CD8-positive, alpha-beta memory T cell (primary cell): ENCODE measurements at places on chromosomes 2 and 18. TPM values are rescaled to one million over a fixed set of nuclear protein-coding genes. Genes with fewer than 3 reads are reported as not detected.

SLC38A11 gene
- not detected for total RNA-seq

FBXO36 gene
- total RNA-seq = 0.74 TPM

MYL1 gene
- total RNA-seq = not detected

KCNS3 gene
- total RNA-seq = not detected

STPG4 gene
- total RNA-seq = not detected

DNA sequence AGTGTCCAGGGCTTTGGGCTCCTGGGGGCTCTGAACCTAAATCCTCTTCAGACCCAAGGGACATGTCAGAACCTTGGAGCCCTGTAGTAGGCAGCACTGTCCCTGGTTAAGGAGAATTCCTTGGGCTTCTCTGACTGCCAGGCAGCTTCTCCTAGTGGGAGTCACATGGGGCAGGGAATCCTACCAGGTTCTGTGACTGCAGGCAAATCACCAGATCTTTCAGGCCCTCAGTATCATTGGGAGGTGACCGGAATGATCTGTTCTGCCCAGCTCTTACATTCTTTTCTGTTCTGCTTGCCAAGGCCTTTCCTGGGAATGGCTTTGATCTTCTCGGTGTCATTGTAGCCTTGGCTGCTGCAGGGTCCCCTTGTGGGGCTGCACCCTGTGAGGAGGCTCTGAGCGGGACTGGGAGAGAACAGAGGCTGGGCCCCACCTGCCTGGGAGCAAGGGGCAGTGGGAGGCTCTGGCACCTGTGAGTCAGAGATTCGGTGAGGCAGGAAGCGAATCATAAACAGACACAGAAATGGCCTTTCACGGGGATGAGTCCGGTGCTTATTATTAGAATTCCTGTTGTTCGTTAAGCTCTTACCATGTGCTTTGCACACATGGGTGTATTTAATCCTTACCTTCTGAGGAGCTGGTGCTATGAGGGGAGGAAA lies 14.1 kb downstream of the CEP68 start:
- no peak overlapping the region for H3K4me3 ChIP-seq
- H3K4me1 ChIP-seq = peaks cover 15% of the 10 kb centered on the region
- H3K27ac ChIP-seq = no peak overlapping the region
- no peak for DNase-seq
- H3K36me3 ChIP-seq = peaks cover 38% of the 10 kb centered on the region

- H3K36me3 ChIP-seq = peaks cover 17% of the 10 kb centered on the region
- no peak overlapping the region for H3K4me3 ChIP-seq
- no peaks in the 10 kb centered on the region for H3K27me3 ChIP-seq
- no peak overlapping the region for H3K27ac ChIP-seq
These were observed 67.8 kb downstream of the EIF5B start for GRCh38 chr2:99404797-99405669.

DNA sequence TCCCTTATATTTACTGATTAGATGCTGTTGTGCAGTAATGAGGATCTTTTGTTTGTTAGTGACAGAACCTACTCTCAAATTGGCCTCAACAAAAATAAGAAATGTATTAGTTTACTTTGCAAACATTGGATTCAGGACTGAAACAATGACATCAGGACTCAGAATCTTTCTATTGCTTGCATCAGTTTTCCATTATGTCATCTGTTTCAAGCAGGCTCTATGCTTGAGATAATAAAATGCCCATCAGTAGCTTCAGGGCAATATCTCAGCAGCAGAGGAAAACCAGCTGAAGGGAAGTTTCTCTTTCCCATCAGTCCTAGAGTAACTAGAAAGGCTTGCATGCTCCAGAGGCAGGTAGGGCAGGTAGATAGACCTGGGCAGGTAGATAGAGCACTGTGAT lies 375.5 kb upstream of the SLC8A1 start:
- no peak for DNase-seq

GRCh38 chr18:24990671-24991134 lies 361.3 kb downstream of the ZNF521 start:
- no peak overlapping the region for H3K4me3 ChIP-seq
- no peak for DNase-seq
- H3K27ac ChIP-seq = no peak overlapping the region
- H3K36me3 ChIP-seq = no peaks in the 10 kb centered on the region
- no peaks in the 10 kb centered on the region for H3K4me1 ChIP-seq

DNA sequence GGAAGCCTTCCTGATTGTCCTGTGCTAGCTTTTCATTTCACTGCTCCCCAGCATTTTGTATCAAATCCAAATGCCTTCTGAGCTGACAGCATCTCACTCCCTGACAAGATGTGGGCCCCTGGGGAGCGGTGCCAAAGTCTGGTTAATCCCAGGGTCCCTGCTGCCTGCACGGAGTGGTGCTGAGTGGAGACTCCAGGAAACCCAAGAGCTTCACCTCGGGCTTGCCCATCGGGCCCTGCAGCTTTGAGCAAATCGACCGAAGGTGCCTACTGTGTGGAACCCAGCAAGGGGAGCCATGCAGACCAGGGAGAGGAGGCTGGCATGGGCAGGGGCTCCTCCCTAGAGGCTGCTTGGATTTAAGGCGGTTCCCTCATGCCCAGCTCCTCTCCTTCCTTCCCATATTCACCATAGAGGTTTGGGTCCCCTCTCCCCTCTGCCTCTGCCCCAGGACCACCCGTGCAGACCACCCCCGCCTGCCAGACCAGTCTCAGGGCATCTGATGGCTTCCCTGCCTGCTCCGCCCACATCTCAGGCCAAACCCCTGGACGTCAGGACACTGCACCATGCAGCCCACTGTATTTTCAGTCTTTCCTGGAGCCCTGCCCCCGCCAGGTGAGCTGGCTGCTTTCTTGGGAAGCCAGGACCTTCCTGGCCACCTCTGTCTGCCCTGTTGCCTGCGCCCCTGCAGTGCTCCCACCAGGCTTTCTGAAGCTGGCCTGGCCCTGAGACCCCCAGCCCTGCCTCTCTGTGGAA lies 37.8 kb downstream of the RRM2 start:
- H3K27me3 ChIP-seq = no peaks in the 10 kb centered on the region
- no peak overlapping the region for H3K27ac ChIP-seq
- H3K4me1 ChIP-seq = no peaks in the 10 kb centered on the region
- H3K36me3 ChIP-seq = no peaks in the 10 kb centered on the region

- no peak overlapping the region for H3K27ac ChIP-seq
- H3K27me3 ChIP-seq = no peaks in the 10 kb centered on the region
- no peaks in the 10 kb centered on the region for H3K4me1 ChIP-seq
These were observed 79.4 kb upstream of the FAM117B start for GRCh38 chr2:202555356-202555755.

GRCh38 chr2:136127356-136127755 lies 9.4 kb upstream of the CXCR4 start:
- no peak for DNase-seq
- H3K27me3 ChIP-seq = no peaks in the 10 kb centered on the region
- peaks cover 97% of the 10 kb centered on the region for H3K4me1 ChIP-seq

GRCh38 chr18:45512363-45512953 lies 102.8 kb upstream of the SLC14A2 start:
- no peaks in the 10 kb centered on the region for H3K36me3 ChIP-seq
- DNase-seq = no peak
- H3K27me3 ChIP-seq = no peaks in the 10 kb centered on the region
- H3K4me1 ChIP-seq = no peaks in the 10 kb centered on the region

- H3K36me3 ChIP-seq = no peaks in the 10 kb centered on the region
- peak within 1 kb of the TSS; percentile 81 for H3K4me3 ChIP-seq
- H3K27me3 ChIP-seq = no peaks in the 10 kb centered on the region
- H3K4me1 ChIP-seq = peaks cover 36% of the 10 kb centered on the region
These were observed at the start of gene CNOT11 for GRCh38 chr2:101252408-101253012. TSS of gene CNOT11 (plus strand) at chr2:101252886. CDS start at chr2:101252965, 79 bp downstream.

- no peak overlapping the region for H3K27ac ChIP-seq
- no peaks in the 10 kb centered on the region for H3K36me3 ChIP-seq
- no peaks in the 10 kb centered on the region for H3K27me3 ChIP-seq
- H3K4me3 ChIP-seq = no peak overlapping the region
- no peaks in the 10 kb centered on the region for H3K4me1 ChIP-seq
- no peak for DNase-seq
These were observed 209.8 kb downstream of the DCDC2C start for GRCh38 chr2:3913166-3913565.

GRCh38 chr2:201500534-201500933 lies 49.0 kb downstream of the STRADB start:
- no peaks in the 10 kb centered on the region for H3K36me3 ChIP-seq
- H3K27me3 ChIP-seq = no peaks in the 10 kb centered on the region
- no peak for DNase-seq
- no peak overlapping the region for H3K4me3 ChIP-seq
- no peak overlapping the region for H3K27ac ChIP-seq
- H3K4me1 ChIP-seq = no peaks in the 10 kb centered on the region

- no peak for DNase-seq
- H3K36me3 ChIP-seq = no peaks in the 10 kb centered on the region
- no peak overlapping the region for H3K27ac ChIP-seq
- H3K4me3 ChIP-seq = no peak overlapping the region
- peaks cover 41% of the 10 kb centered on the region for H3K4me1 ChIP-seq
- no peaks in the 10 kb centered on the region for H3K27me3 ChIP-seq
These were observed 16.3 kb upstream of the TET3 start for GRCh38 chr2:73968357-73968937.

DNA sequence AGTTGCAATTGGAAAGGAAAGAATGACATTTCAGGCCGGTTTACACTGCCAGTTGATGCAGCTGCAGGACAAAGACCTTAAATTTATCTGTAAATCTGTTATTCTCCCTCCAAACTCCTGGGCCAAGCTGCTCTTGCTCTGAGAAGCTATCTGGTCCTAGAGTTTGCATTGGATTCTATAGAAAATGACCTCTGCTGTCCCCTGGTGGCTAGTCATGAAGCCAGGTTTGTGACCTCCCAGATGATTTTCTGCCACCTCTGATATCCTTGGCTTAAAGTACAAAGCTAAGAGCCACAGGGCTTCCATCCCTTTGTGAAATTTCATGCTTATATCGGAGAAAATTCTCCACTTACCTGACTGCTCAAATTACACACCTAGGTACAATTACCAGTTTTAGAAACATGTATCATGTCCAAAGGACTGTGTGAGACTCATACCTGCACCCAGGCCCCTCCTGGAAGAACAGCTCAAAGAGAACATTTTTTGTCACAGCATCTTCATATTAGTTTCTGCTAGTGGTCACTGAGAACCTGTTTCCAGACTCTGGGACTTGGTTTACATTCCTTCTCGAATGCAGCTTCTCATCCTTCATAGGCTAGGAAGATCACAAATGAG lies 28.9 kb upstream of the IER3IP1 start:
- H3K36me3 ChIP-seq = no peaks in the 10 kb centered on the region
- H3K27ac ChIP-seq = no peak overlapping the region
- H3K27me3 ChIP-seq = no peaks in the 10 kb centered on the region
- no peaks in the 10 kb centered on the region for H3K4me1 ChIP-seq
- no peak overlapping the region for H3K4me3 ChIP-seq
- DNase-seq = peak; percentile 25

- H3K36me3 ChIP-seq = no peaks in the 10 kb centered on the region
- no peak overlapping the region for H3K27ac ChIP-seq
- H3K4me1 ChIP-seq = peaks cover 29% of the 10 kb centered on the region
- DNase-seq = no peak
- peak overlapping the region; percentile 25 for H3K4me3 ChIP-seq
- H3K27me3 ChIP-seq = peaks cover 24% of the 10 kb centered on the region
These were observed 11.1 kb downstream of the NR4A2 start for GRCh38 chr2:156321243-156321904.

GRCh38 chr2:85215081-85215447 lies 81.9 kb downstream of the TCF7L1 start:
- H3K4me1 ChIP-seq = no peaks in the 10 kb centered on the region
- no peak overlapping the region for H3K27ac ChIP-seq
- H3K27me3 ChIP-seq = peaks cover 4% of the 10 kb centered on the region
- no peaks in the 10 kb centered on the region for H3K36me3 ChIP-seq

DNA sequence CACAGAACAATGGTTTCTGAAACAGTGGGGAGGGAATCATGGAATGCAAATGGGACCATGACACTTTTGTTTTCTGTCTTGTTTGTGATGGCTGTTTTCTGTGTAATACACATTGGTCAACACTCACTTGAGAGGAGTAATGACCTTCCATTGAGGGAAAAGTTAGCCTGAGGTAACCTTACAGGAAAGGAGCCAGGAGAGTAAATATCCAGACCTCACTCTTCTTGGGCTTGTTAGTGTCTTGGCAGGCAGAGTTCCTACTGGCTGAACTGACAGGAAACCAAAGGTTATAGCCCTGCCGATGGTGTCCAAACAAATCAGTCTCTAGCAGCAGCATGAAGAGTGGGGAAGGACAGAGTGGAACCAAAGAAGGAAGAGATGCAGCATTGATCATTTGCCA lies 17.2 kb upstream of the RPRM start:
- no peaks in the 10 kb centered on the region for H3K36me3 ChIP-seq
- H3K4me3 ChIP-seq = no peak overlapping the region
- H3K4me1 ChIP-seq = no peaks in the 10 kb centered on the region
- H3K27me3 ChIP-seq = no peaks in the 10 kb centered on the region
- no peak overlapping the region for H3K27ac ChIP-seq

DNA sequence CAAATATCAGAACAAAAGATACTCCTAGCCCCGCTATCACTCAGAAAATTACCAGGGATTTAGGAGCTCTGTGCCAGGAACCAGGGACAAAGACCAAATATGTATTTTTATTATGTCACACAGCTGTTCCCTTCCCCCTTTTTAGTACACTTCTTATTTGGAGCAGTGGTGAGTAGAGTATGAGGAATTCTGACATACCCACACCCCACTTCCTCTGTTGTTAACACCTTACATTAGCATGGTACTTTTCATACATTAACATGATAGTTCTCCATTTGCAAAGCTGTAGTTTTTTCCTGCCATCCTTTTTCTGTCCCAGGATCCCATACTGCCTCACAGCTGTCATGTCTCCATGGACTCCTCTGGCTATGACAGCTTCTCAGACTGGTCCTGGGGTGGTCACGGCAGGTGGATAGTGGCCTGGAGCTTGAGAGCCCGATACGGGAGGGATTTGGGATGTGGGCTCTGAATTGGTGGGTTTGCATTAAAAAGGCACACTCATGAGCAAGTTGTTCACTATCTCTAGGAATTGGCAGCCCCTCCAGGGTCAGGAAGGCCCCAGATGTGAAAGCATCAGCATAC lies 100.2 kb downstream of the SH3RF3 start:
- no peaks in the 10 kb centered on the region for H3K27me3 ChIP-seq
- H3K4me3 ChIP-seq = no peak overlapping the region
- DNase-seq = no peak
- H3K4me1 ChIP-seq = no peaks in the 10 kb centered on the region
- no peak overlapping the region for H3K27ac ChIP-seq
- H3K36me3 ChIP-seq = no peaks in the 10 kb centered on the region

GRCh38 chr2:44825702-44826101 lies 115.8 kb upstream of the SIX3 start:
- H3K4me1 ChIP-seq = no peaks in the 10 kb centered on the region
- no peak overlapping the region for H3K27ac ChIP-seq
- H3K36me3 ChIP-seq = no peaks in the 10 kb centered on the region
- no peaks in the 10 kb centered on the region for H3K27me3 ChIP-seq
- H3K4me3 ChIP-seq = no peak overlapping the region

GRCh38 chr18:24660956-24661355 lies 200.5 kb downstream of the HRH4 start:
- no peak overlapping the region for H3K4me3 ChIP-seq
- no peak for DNase-seq
- H3K27me3 ChIP-seq = no peaks in the 10 kb centered on the region
- no peaks in the 10 kb centered on the region for H3K36me3 ChIP-seq
